Thymus (tissue), 14 donors: ENCODE measurements at places on chromosomes 7 and 10. TPM values are rescaled to one million over a fixed set of nuclear protein-coding genes. Genes with fewer than 3 reads are reported as not detected.

DNA sequence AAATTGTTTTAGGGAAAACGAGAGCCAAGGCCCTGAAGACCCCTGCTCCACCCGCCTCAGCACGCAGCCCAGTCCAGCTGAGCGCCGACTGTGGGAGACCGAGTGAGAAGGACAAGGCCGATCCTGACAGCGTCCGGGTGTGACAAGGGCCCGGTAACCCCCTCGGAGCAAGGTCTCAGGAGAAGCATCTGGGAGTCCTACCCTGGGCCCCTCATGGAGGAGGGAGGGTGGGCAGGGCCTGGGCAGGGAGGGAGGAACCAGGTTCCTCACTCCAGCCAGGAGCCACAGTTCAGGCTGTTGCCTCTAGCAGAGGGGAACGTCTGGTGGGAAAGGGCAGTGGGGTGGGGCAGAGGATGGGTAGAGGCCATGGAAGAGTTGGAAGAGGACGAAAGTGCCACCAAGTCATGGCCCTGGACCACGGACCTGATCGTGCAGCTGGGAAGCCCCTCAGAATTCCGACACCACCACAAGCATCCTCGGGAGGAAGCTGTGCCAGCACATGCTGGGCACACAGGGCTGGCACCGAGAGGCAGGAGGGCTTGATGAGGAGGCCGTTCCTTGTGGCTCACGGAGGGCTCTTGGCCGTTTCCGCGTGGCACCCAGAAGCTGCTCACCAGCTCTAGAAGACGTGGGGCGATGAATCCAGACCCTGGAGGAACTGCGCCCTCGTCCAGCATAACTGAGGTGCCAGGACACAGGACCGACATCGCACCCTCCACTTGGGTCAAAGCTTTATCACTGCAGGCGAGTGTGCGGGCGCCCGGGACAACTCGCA is 2.2 kb upstream of the KNDC1 start:
- no peaks in the 10 kb centered on the region for H3K4me1 ChIP-seq
- H3K36me3 ChIP-seq, result no peaks in the 10 kb centered on the region
- H3K27ac ChIP-seq, result no peak overlapping the region
- peaks cover 45% of the 10 kb centered on the region for H3K27me3 ChIP-seq

DNA sequence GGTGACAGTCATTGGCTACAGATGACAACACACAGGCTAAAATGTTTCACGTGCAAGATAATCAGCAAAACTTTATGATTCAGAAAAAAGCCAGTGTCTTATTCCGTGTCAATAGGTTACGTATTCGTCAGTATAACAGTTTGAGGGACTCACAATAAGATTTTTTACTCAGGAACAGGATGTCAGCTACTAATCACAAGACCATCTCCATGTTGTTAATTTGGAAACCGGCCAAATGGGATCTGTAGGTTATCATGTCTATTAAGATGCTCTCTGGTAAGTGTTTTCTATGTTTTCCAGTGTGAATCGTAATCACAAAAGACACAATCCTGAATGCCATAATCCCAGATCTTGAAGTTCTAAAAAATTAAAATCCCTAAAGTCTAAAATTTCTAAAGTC is 197.3 kb downstream of the ETV1 start:
- H3K27ac ChIP-seq, result no peak overlapping the region
- H3K27me3 ChIP-seq, result no peaks in the 10 kb centered on the region
- no peaks in the 10 kb centered on the region for H3K36me3 ChIP-seq
- H3K4me3 ChIP-seq, result no peak overlapping the region

- H3K27me3 ChIP-seq, result peaks cover 10% of the 10 kb centered on the region
- no peak overlapping the region for H3K27ac ChIP-seq
- no peak for DNase-seq
- peaks cover 25% of the 10 kb centered on the region for H3K4me1 ChIP-seq
- no peak overlapping the region for H3K4me3 ChIP-seq
Observed at GRCh38 chr7:94391726-94392392, 2.8 kb upstream of the COL1A2 start.

DNA sequence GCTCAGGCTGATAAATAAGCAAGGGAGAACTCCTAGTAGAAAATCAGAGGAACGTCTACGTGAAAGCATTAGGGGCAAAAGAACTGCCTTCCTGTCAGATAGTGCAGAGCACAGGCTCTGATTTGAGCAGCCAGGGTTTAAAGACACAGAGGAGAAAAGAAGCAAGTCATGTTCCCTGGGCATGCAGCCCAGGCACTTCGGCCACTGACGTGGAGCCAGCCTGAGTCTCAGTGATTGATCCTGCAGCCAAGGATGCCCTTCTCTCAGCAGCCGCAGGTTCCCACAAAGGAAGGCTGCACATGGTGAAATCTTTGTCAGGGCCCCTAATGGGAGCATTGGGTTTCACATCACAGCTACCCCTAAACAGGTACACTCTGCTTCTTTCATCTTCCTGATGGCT is 161.7 kb upstream of the HPS1 start:
- no peak overlapping the region for H3K27ac ChIP-seq
- H3K36me3 ChIP-seq, result no peaks in the 10 kb centered on the region

Gene PLAC9
- 7.9 TPM for polyA plus RNA-seq

GRCh38 chr10:95406651-95407280 is 116.0 kb upstream of the PDLIM1 start:
- H3K27me3 ChIP-seq, result no peaks in the 10 kb centered on the region
- no peaks in the 10 kb centered on the region for H3K4me1 ChIP-seq
- H3K4me3 ChIP-seq, result no peak overlapping the region
- no peak overlapping the region for H3K27ac ChIP-seq

DNA sequence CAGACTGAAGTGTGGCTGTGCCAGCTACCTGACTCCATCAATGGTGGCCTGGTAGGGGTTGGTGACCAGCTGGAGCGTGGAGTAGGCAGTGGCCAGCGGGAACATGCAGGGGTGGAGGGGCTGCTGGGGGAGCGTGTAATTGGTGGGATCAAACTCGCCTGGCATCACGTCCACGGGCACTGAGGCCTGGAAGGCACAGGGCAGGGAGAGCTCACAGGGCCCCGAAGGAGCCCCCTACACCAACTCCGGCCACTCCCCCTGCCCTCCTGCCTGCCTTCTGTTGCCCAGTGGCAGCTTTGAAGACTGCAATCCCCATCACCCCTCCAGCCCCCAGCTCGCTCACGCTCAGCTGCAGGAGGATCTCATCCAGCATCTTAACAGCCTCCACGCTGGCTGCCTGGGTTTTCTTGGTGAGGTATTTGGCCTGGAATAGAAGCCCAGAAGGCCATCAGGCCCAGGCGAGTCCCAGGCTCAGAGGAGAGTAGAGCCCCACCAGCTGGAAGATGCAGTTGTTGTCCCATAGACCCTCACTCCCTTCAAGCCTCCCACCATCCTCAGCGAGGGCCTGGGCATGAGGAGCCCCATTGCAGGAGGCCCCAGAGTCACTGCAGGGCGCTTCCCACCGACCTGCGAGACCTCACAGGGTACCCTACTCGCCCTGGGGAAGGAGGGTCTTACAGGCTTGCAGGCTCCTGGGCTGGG is 7.1 kb downstream of the POLD2 start:
- no peaks in the 10 kb centered on the region for H3K4me1 ChIP-seq
- H3K36me3 ChIP-seq, result peaks cover 69% of the 10 kb centered on the region
- DNase-seq, result no peak
- H3K4me3 ChIP-seq, result no peak overlapping the region
- no peaks in the 10 kb centered on the region for H3K27me3 ChIP-seq

Gene ERVW-1
- polyA plus RNA-seq, result 0.14 TPM

Gene CCDC3
- polyA plus RNA-seq, result 52.4 TPM

Gene SRRM3
- 1.4 TPM for polyA plus RNA-seq

- no peaks in the 10 kb centered on the region for H3K4me1 ChIP-seq
- H3K27me3 ChIP-seq, result no peaks in the 10 kb centered on the region
- no peak for DNase-seq
- no peaks in the 10 kb centered on the region for H3K36me3 ChIP-seq
- H3K27ac ChIP-seq, result no peak overlapping the region
Observed at GRCh38 chr10:127157506-127158200, 38.7 kb downstream of the INSYN2A start.

DNA sequence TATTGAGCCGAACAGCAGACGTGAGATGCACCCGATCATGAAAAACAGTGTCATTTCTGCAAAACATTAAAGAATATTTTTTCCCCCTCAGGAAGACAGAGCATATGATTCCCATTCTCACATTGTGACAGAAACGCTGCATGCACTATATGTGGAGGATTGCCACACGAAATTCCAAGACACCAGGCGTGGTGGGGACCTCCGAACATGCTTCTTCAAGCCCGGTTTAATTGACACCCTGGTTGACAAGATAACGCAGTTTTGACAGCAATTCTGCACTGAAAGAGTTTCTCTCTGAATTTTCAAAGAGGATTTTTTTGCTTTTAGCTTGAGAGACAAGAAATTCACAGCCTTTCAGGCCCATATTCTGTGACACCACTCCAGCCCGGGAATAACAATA is 442.8 kb upstream of the NRP1 start:
- H3K4me1 ChIP-seq, result no peaks in the 10 kb centered on the region
- no peak overlapping the region for H3K27ac ChIP-seq
- DNase-seq, result no peak
- no peak overlapping the region for H3K4me3 ChIP-seq
- H3K36me3 ChIP-seq, result no peaks in the 10 kb centered on the region
- no peaks in the 10 kb centered on the region for H3K27me3 ChIP-seq

Gene MCU
- polyA plus RNA-seq, result 14.7 TPM

DNA sequence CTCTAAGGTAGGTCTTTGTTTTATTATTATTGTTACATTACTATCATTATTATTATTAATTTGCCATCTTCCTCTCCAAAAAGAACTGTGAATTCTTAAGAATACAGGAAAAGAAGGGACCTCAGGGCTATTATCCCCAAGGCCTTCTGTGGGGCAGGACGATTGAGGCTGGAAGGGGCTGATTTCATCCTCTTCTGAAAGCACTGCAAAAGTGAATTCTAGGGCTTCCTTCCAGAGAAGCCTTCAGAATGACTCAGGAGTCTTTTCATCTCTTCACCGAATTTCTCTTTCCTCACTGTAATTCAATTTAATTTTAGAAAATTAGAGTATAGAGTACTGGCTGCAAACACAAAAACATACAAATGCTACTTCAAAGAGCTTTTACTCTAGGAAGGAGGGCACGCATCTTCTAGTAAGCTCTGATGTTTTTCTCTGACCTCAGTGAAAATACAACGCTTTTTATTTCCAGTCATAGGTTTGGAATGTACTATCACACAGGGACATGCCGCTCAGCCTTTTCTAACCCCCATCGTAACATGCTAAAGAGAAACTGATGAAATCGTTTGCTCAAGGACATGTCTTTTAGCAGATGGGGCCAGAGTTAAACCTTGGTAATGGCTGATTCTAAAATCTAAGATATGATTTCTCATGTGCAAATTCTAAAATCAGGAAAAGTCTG is 280.2 kb upstream of the PITRM1 start:
- H3K27me3 ChIP-seq, result no peaks in the 10 kb centered on the region
- H3K27ac ChIP-seq, result no peak overlapping the region
- no peaks in the 10 kb centered on the region for H3K4me1 ChIP-seq
- no peak overlapping the region for H3K4me3 ChIP-seq
- no peaks in the 10 kb centered on the region for H3K36me3 ChIP-seq

Gene PANK1
- polyA plus RNA-seq, result 3.7 TPM

GRCh38 chr10:97573021-97573420 is 442 bp downstream of the ANKRD2 start:
- DNase-seq, result no peak
- no peaks in the 10 kb centered on the region for H3K4me1 ChIP-seq
- H3K36me3 ChIP-seq, result no peaks in the 10 kb centered on the region
- no peak overlapping the region for H3K27ac ChIP-seq
- no peak overlapping the region for H3K4me3 ChIP-seq
- H3K27me3 ChIP-seq, result peaks cover 6% of the 10 kb centered on the region
